ENCODE measurements at places on chromosomes 1 and 21.

- DNase-seq, result no peak
Observed at GRCh38 chr1:115336741-115337140, 1.3 kb downstream of the NGF start.

GRCh38 chr1:170318736-170319135 lies 173.0 kb downstream of the NTMT2 start:
- no peak for DNase-seq

DNA sequence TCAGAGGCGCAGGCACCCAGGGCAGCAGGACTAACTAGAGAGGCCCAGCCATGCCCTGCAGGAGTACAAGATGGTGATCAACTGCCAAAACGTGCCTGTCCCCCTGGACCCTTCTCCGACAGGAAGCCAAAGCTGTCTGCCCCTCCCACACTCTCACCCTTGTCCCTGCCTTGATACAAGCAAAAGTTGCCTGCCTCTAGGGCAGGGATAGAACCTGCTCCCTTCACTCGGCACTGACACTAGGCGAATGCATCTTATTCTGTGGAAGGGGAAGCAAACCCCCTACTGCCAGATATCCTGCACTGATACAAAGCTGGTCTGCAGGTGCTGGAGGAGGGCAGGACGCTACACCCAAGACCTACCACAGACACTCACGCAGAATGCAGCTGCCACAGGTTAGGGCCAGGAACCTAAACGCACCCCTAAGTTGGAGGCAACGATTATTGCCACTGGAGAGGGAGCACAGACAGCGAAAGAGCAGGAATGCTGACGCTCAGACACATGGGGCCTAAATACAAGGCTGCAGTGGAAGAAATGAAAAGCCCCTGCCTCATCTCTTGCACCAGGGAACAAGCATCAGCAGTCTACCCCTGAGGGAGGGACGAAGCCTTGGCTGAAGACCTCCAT lies 3.7 kb downstream of the TARBP1 start:
- peak; percentile 49 for DNase-seq

- no peak for DNase-seq
Observed at GRCh38 chr1:117605164-117605773, 579 bp upstream of the TENT5C start.

- DNase-seq, result peak; percentile 69
Observed at GRCh38 chr1:116737020-116737854, 17.0 kb upstream of the CD2 start.

- DNase-seq, result no peak
Observed at GRCh38 chr21:28317177-28317950, 675.3 kb downstream of the LTN1 start.

DNA sequence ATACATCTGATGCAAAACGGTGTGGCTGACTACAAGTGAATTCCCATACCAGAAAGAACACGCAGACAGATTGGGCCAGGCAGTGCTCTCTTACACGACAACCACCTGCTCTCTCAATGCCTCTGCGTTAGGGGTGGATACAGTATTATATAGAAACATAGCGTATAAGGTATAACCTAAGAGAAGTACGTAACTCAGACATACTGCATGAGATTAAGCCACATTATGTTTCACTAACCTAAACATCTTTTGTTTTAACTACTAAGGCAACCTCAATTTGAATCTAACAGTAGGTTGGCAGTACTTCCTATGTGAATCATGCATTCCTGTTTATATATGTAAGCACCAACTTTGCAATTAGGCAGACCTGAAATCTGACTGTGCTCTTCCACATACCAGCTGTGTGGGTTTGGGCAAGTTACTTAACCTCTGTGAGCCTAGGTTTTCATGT lies 58.1 kb upstream of the COA6 start:
- DNase-seq, result peak; percentile 67

- peak; percentile 88 for DNase-seq
Observed at GRCh38 chr1:23980728-23981070, 572 bp upstream of the SRSF10 start.

- DNase-seq, result no peak
Observed at GRCh38 chr1:46421739-46422138, 27.6 kb downstream of the FAAH start.

DNA sequence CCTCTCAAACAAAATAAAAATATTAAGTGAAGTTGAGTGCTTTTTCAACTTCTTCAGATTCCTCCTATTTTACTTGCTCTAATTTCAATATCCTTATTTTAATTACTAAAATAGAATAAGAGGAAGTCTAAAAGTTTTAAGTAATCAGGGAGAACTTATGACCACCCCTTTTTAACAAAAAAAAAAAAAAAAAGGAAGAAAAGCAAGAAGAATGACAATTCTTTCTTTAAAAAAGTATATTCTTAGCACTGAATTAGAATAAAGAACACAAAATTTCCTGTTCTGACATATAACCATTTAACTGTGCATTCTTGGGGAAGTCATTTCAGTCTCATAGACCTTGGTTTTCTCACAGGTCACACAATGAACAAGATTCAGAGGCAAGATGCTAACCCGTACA lies 46.8 kb downstream of the SAMSN1 start:
- no peak for DNase-seq

- no peak for DNase-seq
Observed at GRCh38 chr1:64948905-64949833, 17.2 kb downstream of the JAK1 start.

DNA sequence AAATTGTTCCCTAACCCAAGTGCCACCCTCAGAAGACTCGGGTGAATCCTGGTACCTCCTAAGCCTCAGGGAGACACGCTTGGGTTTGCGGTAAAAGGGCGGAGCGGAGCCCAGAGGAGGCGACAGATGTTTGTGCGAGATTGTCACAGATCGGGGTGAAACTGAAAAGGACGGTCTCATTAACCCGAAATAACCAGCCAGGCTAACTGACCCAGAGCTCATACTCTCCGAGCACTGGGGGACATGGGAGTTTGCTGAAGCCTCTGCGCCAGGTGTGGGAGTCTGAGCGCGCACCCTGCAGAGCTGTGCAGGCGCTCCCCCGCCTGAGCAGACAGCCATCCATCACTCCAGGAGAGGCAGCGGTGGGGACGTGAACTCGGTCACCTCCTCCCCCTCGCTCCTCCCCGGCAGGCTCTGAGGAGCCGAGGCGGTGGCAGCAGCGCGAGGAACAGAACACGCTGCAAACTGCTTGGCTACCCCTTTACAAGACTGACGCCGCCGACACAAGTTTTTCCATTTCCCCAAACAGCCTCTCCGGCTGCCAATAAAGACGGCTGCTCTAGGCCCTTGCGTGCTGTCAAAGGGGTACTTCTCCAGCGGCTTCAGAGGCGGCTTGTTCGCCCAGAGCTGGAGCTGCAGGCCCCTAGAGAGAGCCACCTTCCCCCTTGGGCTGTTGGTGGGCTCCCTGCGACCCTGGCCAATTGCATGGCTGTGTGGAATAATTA lies 43.5 kb downstream of the RRAGC start:
- DNase-seq, result peak; percentile 78

DNA sequence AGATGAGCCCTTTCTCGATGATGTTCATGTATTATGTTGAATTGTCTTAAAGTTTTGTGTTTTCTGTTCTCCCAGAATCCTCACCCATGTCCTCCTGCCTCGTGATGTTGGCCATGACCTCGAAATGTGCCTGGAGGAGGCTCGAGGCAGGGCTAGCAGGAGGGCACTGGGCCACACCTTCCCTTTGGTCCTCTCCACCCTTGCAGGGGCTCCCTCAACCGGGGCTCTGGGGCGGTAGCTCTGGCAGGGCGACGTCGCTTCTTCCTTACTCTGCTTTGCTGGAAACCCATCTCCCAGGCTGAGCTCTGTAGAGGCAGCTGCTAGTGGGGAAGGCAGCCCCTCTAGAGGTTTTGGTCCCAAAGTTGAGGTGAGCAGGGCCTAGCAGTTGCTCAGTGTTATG lies 14.3 kb downstream of the TFF3 start:
- no peak for DNase-seq

DNA sequence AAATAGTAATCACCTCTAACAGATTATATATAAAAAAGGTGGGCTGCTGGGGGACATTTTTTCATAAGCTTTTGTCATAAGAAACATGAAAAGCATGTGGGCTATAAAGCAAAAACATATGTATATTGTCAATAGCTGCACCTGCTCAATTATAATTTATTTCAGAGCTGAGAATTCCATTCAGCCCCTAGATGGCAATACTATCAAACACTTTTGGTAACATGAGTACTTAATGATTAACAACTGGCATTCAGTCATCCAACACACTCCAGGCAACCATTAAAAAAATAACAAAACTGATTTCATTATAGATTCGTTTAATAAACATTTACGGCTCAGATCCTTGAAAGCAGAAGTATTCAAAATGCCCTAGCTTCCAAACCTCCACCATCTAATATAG lies 115.1 kb downstream of the KCTD3 start:
- no peak for DNase-seq

DNA sequence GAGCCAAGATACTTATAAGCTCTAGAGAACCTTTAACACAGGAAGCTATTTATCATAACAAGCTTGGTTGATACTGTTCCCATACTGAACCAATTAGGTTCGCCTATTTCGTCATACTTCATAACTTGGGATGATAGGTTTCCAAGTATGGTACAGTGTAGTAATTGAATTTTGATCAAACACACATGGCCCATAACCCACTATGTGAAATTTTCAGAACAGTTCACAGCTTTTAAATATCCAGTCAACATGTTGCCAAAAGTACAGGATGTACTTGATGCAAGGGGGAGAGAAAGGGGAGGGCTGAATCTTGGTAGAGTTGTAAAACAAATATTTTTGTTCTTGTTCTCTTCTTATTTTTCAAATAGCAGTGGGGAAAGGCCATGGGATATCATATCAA lies 86.6 kb downstream of the TM2D1 start:
- DNase-seq, result no peak

DNA sequence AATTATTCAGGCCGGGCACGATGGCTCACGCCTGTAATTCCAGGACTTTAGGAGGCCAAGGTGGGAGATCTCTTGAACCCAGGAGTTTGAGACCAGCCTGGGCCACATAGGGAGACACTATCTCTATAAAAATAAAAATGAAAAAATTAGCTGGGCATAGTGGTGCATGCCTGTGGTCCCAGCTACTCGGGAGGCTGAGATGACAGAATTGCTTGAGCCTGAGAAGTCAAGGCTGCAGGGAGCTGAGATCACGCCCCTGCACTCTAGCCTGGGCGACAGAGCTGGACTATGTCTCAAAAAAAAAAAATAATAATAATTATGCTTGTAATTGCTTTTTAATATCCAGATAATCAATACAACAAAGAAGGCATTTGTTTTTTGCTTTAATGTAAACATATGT lies 91.3 kb downstream of the RIPK4 start:
- no peak for DNase-seq

GRCh38 chr21:15775981-15776380 lies 46.2 kb downstream of the USP25 start:
- DNase-seq, result peak; percentile 29

DNA sequence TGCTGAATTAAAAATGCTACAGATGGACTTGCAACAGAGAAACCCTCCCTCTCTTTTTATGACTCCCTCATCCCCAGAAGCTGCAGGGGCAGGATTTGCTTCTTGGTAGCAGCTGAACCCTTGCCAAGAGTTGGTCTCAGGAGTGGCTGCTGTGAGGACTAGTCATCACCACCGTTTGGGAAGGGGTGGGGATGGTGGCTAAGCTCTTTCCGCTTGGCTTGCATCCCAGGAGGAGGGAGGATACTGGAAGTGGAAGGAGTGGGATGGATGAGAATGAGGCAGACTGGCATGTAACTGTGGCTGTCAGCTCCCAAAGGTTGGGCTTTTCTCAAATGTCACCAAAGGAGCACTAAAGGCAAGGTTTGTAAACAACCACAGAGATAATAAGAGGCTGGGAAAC lies 50.8 kb upstream of the COL24A1 start:
- no peak for DNase-seq

DNA sequence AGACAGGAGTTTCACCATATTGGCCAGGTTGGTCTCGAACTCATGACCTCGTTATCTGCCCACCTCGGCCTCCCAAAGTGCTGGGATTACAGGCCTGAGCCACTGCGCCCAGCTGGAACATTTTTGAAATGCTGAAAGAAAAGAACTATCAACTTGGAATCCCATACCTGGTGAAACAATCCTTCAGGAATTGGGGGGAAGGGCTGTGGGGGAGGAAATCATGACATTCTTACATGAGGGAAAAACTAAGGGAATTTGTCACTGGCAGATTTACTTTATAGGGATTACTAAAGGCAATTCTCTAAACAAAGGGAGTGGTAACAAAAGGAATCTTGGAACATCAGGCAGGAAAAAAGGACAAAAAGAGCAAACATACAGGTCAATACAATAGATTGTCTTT lies 25.8 kb downstream of the NDUFS5 start:
- no peak for DNase-seq

DNA sequence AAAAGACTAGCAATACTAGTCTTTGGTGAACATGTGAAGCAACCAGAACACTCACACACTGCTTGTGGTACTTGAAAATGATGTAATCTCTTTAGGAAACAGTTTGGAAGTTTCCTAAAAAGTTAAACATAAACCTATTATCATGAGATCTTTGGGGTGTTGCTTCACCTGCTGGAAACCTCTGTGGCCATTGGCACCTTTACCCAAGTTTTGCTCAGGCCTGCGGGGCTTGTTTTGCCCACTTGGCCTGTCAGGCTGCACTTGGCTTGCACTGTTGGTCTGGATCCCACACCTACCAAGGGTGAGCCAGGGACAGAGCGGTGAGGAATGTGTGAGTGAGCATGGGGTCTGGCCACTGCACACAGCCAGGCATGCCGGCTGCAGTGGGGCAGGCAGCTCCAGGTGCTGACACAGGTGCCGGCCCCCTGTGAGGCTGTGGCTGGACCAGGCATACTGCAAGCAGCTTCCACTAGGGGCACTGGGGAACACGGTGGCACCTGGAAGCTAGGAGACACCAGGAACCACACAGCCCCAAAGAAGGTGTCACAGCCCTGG lies 14.4 kb upstream of the FNBP1L start:
- DNase-seq, result no peak

- no peak for DNase-seq
Observed at GRCh38 chr1:1437033-1437903, 1.8 kb downstream of the VWA1 start.

GRCh38 chr21:29658177-29658933 lies 281.4 kb downstream of the GRIK1 start:
- no peak for DNase-seq

- DNase-seq, result peak; percentile 29
Observed at GRCh38 chr21:36207577-36208320, 51.1 kb downstream of the DOP1B start.

DNA sequence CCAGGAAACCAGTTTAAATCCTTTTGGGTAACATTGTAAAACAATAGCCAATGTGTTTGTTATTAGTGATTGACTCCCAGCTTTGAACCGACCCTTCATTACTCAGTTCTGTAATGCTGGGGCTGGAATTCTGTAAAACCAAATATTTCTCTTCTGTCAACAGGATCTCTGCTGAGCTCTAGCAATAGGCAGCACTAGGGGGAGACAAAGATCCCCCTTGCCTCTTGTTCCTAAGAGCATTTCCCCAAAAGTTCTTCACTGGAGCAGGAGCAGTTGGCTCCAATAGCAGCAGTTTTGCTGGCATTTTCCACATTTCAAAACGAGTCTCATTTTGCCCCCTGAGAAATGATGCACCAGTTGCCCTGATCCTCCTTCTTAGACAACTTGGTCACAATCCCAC lies 1671.1 kb downstream of the MRPL39 start:
- peak; percentile 55 for DNase-seq

Measured in NB4 (cell line).